ENCODE measurements at places on chromosomes 12 and 14.

DNA sequence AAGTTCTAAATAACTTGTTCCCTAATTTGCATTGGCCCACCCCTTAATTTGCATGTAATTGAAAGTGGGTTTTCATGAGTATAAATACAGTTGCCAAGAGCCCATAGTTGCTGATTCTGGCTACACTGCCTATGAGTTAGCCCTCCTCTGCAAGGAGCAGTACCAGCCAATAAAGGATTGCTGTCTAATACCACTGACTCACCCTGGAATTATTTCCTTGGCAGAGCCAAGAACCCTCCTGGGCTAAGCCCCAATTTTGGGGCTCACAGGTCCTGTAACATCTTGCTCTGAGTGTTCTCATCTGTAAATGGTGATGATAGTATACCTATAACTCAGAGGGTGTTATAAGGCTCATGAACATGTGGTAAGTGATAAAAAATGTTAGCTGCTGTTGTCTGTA lies 6.8 kb downstream of the TTC8 start:
- DNase-seq = peak; percentile 23

- DNase-seq = no peak
Observed at GRCh38 chr12:57080855-57081254, 2.3 kb upstream of the NEMP1 start.

DNA sequence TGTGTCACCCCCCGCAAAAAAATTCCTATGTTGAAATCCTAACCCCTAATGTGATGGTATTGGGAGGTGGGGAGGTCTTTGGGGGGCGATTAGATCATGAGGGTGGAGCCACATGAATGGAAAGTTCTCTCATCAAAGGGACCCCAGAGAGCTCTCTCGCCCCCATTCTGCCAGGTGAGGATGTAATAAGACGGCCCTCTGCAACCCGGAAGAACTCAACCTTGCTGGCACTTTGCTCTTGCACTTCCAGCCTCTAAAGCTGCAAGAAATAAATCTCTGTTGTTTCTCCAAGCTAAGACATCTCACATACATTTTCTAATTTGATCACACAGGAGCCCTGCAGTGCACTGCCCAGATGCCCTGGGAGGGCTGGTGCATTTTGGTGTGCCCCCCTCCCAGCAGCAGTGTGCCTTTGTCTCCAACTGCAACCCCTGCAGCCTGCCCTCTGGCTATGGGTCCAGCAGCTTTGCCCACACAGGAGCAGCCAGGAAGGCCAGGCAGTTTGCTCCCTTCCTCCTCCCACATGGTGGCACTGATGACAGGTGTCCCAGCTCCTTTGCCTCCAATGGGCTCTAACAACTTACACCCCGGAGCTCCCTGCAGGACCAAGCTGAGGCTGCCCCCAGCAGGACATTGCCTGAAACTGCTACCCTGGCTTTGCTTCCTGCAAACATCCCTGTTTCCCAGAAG lies 59.3 kb downstream of the C14orf132 start:
- no peak for DNase-seq

DNA sequence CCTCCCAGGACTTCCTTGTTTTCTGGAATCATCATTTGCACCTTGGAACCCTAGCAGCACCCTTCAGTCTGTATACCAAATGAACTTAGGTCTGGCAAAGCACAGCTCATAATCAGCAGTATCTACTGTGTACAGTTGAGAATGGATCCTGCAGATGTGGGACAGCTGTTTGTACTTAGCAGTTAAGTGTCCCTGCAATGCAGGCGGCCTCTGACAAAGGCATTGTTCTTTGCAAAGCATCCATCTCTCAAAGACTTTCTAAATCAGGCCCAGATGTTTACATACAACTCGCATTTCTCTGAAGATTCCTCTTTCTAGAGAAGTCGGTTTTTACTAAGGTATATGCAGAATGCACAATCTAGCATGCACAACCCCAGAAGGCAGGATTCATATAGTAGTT lies 170.5 kb upstream of the RBM19 start:
- no peak for DNase-seq

- no peak for DNase-seq
Observed at GRCh38 chr12:3725388-3726115, 27.4 kb downstream of the CRACR2A start.

DNA sequence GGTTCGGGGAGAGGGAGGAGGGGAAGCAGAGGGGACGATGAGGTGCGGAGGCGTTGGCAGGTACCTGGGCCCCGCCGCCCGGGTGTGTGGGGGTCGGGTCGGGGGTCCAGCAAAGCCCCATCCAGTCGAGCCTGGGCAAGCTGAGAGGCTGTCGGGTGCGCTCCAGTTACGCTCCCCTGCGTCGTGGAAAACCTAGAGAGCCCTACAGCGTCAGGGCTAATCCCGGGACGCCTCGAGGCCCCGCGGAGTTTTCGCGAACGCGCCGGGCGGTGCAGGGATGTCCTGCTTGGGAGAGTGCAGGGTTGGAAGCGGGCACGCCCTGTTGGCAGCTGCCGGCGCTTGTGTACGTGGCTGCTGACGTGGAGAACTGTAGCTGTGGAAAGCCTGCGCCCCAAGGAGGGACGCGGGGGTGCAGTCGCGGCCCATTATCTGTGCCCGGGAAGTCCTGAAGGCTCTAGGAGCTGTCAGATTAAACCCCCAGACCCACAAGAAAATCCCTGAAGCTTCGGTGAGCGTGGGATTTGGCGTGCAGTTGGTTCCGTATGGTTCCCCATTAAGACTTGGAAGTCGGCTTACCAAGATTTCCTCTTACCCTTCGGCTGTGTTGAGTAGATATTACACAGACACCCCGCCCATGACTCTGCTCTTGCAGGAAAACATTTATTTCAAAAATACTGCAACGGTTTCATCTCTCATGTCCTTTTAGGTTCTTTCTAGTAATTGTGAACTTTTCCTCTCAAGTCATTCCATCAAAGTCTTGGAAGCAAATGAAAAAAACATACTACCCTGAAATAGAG lies 11.3 kb upstream of the SLC38A2 start:
- DNase-seq = peak; percentile 95

GRCh38 chr12:122227341-122227740 lies 1.5 kb upstream of the DIABLO start:
- DNase-seq = no peak

GRCh38 chr14:52235434-52235833 lies 32.1 kb upstream of the PTGDR start:
- DNase-seq = no peak

DNA sequence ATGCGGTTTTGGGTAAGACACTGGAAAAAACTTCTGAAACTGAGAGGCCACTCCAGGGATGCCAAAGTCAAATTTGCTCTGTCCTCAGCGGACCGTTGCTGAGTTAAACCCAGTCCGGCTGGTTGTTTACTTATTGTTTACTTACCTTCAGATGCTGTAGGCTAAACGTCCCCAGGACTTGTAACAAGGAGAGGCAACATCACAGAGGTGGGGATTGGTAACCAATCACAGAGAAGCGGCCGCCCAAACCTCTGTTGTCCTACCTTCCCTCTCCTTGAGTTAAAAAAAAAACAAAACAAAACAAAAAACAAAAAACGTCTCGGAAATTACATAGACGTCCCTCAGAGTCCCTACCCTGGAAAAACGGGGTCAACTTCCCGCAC lies 380 bp downstream of the ANO2 start:
- DNase-seq = no peak

GRCh38 chr12:88805286-88805685 lies 225.0 kb upstream of the KITLG start:
- DNase-seq = no peak

DNA sequence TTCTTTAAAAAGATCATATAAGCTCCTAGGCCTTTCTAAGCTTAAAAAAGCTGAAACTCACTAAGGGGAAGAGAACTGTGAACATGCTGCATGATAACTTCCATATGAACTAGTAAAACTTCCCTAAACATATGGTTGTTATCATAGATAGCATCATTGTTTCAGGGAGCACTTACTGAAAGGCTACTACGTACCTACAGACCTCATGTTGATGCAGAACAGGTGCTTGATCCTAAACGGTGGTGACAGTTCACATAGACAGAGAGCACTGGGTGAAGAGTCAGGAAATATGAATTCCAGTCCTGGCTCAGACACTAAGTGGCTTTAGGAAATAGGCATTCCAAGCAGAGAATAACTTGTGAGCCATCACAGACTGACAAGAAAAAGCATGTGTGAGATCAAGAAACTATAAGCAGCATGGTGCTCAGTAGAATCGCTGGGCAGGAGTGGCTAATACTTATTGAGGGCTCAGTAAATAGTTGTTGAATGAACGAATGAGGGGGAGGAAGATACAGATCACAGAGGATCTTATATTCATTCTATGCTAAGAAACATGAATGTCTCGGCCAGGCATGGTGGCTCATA lies 78.4 kb upstream of the NUDT4 start:
- no peak for DNase-seq

DNA sequence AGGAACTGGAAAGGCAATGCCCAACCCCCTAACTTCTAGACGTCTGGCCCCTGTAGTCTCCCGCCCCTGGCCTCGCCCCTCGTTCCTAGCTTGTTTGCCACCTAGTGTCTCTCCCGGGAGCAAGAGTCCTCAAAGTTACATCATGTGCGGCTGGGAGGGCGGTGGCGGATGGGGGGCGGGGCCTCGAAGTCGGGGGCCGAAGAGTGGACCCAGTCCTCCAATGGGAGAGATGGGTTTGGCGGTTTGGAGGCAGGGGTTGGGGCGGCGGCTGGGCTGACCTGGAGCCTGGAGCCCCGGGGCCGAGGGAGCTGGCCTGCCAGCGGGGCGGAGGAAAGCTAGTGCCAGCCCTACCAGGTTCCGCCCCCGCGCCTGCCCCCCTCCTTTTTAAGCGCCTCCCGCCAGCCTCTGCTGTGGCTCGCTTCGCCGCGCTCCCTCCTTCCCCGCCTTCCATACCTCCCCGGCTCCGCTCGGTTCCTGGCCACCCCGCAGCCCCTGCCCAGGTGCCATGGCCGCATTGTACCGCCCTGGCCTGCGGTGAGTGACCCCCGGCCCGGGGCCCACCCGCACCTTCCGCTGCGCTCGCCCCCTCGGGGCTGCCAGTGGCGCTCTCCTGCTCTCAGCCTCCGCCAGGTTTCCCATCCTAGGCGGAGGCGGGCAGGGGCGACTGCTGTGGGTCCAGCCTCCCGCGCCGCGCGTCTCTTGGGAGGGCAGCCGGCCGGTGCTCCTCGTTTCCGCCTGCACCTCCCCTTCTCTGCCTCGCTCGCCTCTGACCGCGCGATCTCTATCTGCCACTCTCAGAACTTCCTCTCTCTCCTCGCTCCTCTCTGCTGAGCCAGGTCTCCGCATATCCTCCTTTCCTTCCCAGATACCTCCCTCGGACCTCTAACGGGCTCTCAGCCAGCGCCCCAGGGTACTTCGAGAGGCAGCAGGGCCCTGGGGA lies at the start of gene PCK2:
Gene PCK2, plus strand, starts transcription at position 411 of the 940 bp plus-strand sequence. Its CDS starts 95 bp downstream, at position 506.
- DNase-seq = peak; percentile 68

GRCh38 chr12:27637524-27637923 lies 58.7 kb upstream of the REP15 start:
- no peak for DNase-seq

DNA sequence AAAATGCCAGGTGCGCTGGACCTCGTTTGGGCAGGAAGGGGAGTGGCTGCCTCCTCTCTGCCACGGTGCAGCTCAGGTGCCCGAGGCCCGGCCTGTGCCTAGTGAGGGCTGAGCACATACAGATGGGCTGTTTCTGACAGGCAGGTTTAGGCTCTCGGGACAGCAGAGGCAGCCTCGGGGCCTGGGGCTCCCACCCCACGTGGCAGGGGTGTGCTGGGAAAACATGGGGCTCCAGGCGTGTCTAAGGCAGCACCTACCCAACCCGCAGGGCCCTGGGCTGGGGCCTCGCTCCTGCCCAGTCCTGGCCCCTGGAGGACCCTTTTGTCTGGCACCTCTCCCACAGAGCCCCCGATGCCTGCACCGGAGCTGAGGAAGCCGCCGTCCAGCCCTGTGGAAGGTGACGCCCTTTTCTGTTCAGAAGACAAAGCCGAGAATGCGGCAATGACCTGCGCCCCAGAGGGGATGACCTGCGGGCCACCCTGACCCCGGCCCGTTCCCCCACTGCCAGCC lies 76.4 kb upstream of the GALNT9 start:
- DNase-seq = no peak

DNA sequence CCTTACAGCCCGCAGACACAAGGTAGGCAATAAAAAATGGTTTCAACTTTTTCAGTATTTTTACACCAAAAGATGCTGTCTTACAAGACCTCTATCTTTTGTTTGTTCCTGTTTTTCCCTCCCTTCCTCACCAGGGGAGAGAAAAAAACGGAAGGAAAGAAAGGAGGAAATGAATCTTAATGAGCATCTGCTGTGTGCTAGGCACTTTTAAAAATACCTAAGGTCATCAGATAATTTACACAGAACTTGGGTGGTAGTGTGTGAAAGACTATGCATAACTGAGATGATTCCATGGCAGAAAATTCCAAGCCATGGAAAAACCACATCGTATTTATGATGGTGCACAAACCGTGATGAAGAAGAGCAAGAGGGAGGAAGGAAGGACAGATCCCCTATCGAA lies 121.2 kb downstream of the DIP2B start:
- DNase-seq = no peak

GRCh38 chr12:2775431-2775830 lies 19.3 kb upstream of the FKBP4 start:
- DNase-seq = no peak

GRCh38 chr14:104868811-104869572 lies 3.9 kb downstream of the CEP170B start:
- DNase-seq = no peak

DNA sequence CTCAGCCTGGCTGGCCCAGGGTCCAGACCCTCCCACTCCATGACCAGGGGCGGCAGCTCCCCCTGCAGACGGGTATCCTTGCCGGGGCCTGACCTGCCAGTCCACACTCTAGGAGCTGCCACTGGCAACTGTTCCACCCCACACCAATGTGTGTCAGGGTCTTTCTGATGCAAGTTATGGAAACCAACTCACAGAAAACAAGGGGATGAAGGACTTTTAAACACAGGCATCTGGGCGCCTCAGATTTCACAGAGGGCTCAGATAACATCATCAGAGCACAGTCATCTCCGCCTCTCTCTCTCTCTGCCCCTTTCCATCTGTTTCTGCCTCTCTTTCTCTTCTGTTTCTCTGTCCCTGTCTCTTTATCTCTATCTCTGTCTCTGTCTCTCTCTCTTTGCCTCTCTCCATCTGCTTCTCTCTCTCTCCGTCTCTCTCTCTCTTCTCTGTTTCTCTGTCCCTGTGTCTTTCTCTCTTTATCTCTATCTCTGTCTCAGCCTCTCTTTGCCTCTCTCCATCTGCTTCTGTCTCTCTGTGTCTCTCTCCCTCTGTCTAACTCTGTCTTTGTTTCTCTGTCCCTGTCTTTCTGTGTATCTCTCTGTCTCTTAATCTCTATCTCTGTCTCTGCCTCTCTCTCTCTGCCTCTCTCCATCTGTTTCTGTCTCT lies 67.4 kb upstream of the FBRSL1 start:
- DNase-seq = no peak

DNA sequence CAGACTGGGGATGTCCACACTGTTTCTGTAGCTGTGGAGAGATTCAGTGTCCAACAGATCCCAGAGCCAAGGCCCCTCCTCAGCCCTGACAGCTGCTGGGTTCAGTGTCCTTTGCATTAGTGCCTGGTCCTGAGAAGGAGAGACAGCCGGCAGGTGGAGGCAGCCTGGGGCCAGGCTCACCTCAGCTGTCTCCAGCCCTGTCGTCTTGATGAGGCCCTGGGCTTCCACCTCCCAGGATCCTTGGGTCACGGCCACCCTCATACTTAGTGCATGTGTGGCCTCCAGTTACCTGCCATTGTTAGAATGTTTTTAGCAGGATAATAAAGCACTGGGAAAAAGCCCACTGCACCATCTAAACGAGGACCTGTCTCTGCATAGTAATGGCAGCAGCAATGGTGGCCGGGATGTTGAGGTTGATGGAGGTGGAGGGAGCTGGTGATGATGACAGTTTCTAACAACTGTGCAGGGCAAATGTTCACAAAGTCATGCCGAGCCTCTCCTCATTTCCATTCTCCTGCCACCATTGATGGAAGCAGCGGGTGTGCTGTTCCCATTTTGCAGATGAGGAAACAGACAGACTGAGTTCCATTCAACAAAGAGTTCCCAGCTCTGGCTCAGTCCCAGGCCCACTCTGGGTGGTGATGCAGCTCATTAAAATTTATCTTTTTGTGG lies 17.7 kb downstream of the ASB2 start:
- no peak for DNase-seq

Data from brain microvascular endothelial cell (primary cell).